Endothelial cell of umbilical vein (primary cell): ENCODE measurements at places on chromosomes 16 and 17. TPM values are rescaled to one million over a fixed set of nuclear protein-coding genes. Genes with fewer than 3 reads are reported as not detected.

Gene AOC3
- 0.27 and 0.44 TPM in 2 replicates for total RNA-seq

Gene KRTAP4-9
- not detected in 2 replicates for total RNA-seq

Gene HOXB1
- not detected in 2 replicates for total RNA-seq

Gene NPIPA2
- total RNA-seq = 5.4 and 6.9 TPM in 2 replicates

Gene LITAFD
- not detected in 2 replicates for total RNA-seq

Gene TMC7
- 6.9 and 7.0 TPM in 2 replicates for total RNA-seq

Gene CCL1
- total RNA-seq = not detected in 2 replicates

Gene ITGAD
- not detected in 2 replicates for total RNA-seq

Gene KCNG4
- total RNA-seq = not detected in 2 replicates

Gene SSTR5
- 0.24 TPM in 1 of 2 replicates, not detected in the other for total RNA-seq

Gene CCDC182
- not detected in 2 replicates for total RNA-seq

Gene PRSS36
- total RNA-seq = not detected in 2 replicates
